ENCODE measurements at places on chromosomes 5 and 9.

DNA sequence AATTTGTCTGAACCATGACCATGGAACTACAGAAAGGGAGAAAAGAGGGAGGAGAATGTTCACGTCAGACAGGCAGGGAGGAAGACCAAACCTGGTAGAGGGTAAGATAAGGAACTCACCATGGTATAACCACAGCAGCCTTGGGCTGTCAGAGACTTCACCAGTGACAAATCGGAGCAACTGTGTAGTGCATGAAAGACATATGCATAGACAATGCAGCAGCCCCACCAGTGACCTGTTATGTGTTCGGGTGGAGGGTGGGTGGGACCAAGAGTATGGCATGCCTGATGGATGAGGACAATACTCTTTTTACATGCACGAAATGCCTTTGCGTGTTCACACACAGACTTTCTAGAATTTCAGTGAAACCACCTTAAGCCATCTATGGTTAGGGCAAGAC lies 221.8 kb upstream of the RASEF start:
- DNase-seq: no peak

DNA sequence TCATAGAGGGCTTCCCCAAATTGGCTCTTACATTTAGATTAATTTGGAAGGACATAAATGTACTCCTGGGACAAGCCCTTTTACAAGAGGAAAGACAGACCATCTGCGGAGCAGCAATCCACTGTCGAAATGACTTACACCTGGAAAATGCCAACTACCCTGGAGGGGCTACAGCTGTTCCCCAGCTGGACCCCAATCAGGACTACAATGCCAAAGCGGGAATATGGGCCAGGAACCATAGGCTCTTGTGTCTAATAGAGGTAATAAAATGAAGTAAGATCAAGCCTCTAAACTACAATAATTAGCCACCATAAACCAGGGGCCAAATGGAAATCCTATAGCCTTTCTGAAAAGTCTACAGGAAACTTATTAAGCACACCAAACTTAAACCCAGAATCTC lies 581.3 kb downstream of the PDE4D start:
- DNase-seq: no peak

- DNase-seq: no peak
These were observed 211.0 kb downstream of the PIK3R1 start for GRCh38 chr5:68426586-68426985.

DNA sequence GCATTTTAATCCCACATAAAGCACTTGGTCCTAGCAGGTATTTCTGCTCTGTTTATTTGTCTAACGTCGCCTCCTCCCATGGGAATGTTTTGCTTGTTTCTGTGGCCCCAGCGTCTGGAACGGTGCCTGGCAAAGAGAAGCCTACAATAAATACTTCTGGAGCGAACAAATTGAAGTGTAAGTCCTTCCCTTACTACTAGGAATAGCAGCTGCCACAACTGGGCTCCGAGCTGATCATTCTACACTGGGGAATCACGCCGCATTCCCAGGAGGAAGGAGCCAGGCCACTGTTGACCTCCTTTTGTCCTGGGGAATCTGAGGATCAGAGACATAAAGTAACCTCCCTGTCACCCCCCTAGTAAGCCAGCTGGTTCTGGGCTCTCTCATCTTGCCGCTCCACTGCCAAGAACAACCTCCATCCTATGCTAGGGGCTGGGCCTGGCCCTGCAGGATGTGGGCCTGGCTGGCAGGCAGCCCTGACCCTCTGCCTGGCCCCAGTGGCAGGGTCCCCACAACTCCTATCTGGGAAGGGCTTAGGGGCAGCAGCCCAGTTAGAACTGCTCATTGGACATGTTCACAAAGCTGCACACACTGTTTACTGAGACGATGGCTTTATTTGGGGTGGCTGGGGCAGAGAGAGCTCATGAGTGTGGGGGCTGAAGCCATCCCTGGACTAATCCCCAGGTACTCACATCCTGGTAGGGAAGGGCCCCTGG lies 82.8 kb downstream of the GTF3C4 start:
- DNase-seq: no peak

GRCh38 chr5:172691886-172692285 lies 50.8 kb downstream of the NEURL1B start:
- no peak for DNase-seq

- no peak for DNase-seq
These were observed 398.2 kb downstream of the SLCO4C1 start for GRCh38 chr5:101897914-101898313.

GRCh38 chr9:21281275-21281674 lies 23.8 kb downstream of the IFNA5 start:
- DNase-seq: no peak
